ENCODE measurements at places on chromosomes 12 and 14.
A peak's percentile ranks its signal among the peaks of the same experiment; 100 is the strongest.

GRCh38 chr12:132639956-132640520, 21.5 kb downstream of the P2RX2 start:
- no peak for DNase-seq

GRCh38 chr14:96058576-96059200, 19.5 kb downstream of the C14orf132 start:
- DNase-seq = no peak

DNA sequence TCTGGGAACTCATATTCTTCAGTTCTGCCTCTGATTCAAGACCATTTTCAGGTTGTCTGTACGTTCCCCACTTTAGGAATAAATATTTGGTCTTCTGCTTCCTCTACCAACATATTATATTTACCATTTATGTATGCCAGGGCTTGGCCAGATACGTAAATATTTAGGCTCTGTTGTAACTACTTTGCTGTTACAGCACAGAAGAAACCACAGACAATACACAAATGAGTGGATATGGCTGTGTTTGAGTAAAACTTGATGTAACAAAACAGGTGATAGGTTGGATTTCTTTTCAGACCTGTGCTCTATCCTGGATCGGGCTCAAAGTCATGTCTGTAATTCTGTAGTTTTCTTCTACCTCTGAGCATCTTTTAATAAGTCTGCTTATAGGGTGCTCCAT, 37.5 kb downstream of the RAP1B start:
- DNase-seq = no peak

GRCh38 chr12:58773986-58774385, 146.3 kb downstream of the LRIG3 start:
- DNase-seq = no peak

DNA sequence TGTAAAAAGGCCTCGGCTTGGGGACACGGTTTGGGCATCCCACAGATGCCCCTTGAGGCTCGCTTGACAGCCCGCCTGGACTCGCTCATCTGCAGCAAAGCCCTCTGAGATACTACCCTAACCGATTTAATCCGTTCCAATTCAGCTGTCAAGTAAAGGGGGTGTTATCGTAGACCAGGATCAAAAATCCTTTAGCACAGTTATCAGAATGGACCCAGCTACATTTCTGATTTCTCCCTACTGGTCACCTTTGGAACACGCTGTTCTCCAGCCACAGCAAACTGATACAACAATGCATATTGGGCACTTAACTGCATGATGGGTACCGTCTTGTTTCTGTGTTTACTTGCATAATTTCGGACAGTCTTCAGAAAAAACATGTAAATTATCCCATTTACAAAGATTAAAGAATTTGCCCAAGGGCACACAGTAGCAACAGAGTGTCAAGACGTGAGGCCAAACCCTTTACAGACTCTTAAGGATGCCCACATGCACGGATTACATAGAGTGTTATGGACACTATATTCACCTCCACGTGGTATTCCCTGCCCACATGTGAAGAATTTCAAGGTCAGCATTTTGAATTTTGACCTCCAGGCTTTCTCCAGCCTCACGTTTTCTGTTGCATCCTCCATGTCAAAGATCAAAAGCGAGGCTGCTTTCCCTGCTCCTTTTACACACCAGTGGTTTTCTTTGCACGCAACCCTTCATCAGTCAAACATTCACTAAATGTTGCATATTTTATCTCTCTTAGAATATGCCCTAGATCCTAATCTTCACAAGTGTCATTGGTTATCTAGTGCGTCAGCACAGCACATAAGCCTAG, 3.2 kb upstream of the DUSP6 start:
- DNase-seq = peak; percentile 69

- no peak for DNase-seq
These were observed 9.1 kb downstream of the BTBD6 start for GRCh38 chr14:105257464-105257863.

DNA sequence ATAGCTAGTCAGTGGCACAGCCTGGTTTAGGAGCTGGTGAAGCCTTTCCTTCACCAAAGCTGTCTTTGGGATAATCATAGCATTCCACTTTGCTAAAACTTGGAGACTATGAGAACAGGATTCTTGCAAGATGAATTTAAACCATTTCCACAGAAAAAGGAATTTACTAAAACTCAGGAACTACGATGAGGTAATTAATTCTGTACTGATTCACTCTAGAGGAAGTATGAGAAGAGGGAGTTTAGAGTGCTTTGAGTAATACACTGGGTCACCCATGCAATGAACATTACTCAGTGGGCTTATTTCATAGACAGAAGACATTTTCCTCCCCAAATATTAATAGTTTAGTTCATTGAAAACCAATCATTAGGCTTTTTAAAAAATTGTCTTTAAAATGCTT, 73.0 kb downstream of the RMST start:
- peak; percentile 75 for DNase-seq

Data from renal cortical epithelial cell (primary cell).